Activated CD8-positive, alpha-beta memory T cell treated with anti-CD3 and anti-CD28 coated beads, Interleukin-2, amount 50 U/mL, for 4 hours (primary cell): ENCODE measurements at places on chromosomes 12 and 14.

- DNase-seq: no peak
Measured at GRCh38 chr12:54956322-54956721, 28.2 kb downstream of the TESPA1 start.

- no peak for DNase-seq
Measured at GRCh38 chr12:132886529-132887477, 602 bp downstream of the CHFR start.

- DNase-seq: no peak
Measured at GRCh38 chr12:10243818-10244520, 31.3 kb downstream of the GABARAPL1 start.

DNA sequence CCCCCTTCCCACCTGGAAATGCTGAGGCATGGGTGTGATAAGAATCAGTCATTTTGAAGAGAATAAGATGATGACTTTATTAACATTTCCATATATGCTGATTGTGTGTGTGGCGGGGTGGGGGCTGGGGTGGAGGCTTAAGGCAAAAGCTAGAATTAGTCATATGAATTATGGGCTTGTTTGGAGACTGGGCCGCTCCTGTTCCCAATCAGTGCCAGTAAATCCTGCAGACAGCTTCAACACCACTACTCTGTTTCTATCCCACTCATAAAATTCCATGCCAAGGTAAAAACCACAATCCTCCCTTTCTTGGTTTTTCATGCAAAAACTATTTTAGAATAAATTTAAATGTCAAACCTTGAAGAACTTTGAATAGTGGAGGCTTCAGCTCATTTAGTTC, 29.9 kb upstream of the SLC38A2 start:
- no peak for DNase-seq

DNA sequence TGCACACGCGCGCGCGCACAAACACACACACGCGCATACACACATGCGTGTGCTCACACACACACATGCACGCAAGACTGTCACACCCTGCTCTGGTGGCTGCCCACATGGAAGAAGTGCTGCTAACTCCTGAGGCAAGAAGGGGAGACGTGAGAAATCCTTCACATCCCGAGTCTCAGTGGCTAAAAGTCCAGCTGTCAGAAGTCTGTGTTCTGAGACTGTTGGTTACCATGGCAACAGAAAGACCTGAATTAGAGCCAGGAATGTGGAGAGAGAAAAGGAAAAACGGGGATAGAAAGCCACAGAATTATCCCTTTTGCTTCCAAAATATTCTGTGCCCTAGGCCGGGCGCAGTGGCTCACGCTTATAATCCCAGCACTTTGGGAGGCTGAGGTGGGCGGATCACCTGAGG, 71.2 kb downstream of the PPFIBP1 start:
- DNase-seq: no peak

DNA sequence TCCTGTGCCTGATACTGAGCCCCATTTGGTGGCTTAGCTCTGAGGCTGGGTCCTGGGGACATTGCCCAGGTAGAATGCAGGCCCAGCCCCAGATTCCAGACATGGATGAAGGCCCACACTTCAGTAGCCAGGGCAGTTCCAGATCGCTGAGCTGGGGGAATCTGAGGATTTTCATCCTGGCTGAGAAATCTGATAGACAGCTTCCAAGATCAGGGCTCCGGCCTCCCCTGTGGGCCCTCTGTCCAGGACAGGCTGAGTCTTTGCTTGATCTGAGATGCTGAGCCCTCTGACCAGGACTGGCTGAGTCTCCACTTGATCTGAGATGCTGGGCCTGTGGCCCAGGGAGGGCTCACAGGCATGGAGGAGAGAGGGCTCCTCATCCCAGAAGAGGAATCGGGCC, 3.3 kb upstream of the RASAL1 start:
- DNase-seq: no peak

GRCh38 chr14:49984424-49984823, 91.5 kb downstream of the ARF6 start:
- no peak for DNase-seq

DNA sequence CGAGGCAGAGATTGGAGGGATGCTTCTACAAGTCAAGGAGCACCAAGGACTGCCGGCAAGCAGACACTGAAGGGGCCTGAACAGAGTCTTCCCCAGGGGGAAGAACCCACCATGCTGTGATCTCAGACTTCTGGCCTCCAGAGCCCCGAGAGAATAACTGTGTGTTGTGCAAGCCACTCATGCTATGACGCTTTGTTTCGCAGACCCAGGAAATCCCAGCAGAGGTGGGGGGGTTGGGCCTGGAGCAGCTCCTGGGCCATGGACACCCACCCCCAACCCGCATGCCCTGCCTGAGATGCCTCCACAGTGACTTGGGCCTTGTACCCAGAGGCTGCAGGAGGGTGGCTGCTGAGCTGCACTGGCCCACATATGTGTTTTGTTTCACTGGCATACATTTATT, 31.2 kb downstream of the ARL6IP4 start:
- DNase-seq: no peak

DNA sequence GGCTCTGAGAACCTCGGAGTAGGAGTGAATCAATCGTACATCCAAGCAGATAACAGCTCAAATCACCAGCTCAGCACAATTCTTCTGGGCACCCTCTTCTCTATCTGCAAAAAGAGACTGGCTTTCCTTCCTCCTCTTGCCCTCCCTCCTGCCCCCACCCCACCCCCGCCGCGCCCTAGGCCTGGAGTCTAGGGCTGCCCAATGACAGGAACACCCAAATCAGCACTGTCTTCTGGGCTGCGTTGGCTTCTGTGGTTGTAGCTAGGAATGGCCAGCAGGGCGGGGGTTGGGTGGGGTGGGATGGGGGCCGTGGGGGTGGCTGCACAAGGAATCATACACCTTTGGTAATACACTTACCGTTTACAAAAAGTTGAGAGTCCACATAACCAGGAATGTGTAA, 28.0 kb upstream of the TMCC3 start:
- DNase-seq: no peak

DNA sequence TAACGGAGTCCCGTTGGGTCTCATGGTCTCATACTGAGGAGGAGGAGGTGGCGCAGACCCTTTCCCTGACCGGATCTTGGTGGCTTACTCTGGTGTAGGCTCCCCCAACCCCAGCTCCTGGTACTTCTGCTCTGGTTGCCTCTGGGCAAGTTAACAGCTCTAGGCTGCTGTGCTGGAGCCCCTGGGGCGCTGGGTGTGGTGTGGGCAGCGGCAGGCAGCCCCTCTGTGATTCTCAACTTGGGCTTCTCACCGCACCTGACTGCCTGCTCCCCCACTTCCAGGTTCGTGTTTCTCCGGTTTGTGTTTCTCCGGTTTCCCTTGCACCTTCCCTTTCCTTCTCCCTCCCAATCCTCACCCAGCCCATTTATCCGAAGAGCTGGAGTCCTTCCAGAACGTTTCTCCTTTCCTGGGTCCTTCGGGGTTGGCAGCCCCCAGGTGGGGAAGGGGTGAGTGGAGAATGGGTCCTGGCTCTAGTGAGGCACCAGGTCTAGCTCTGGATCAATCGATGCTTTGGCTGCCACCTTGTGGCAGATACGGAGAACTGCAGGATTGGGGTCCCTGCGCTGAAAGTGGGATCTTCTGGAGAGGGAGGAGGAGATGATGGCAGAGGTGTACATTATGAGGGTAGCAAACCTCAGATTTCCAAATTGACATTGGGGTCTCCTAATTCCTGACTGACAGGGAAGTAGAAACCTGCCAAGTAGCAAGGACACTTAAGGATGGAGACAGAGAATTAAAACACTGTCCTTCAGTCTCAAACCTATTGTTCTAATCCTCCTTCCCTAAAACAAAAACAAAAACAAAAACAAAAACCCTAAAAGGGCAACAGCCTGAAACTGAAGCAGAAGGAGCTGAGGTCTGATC, 8.3 kb downstream of the CISTR start:
- DNase-seq: peak; percentile 60

GRCh38 chr12:55965941-55966407, at the start of gene PMEL:
TSS of gene PMEL (minus strand) at chr12:55966042. CDS start at chr12:55966011, 31 bp downstream.
- no peak for DNase-seq

DNA sequence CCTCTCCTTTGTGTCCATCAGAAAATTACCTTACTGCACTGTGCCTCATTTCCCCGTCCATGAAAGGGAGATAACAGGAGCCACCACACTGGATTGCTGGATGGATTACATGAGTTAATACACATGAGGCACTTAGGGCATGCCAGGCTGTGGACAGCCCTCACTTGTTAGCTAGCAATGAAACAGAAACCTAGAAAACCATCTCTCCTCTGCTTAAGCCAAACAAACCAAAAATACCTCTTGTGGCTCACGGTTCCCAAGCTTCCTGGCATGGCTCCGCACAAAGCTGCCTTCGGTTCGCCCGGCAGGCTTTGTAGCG, 660 bp upstream of the HCFC2 start:
- no peak for DNase-seq

DNA sequence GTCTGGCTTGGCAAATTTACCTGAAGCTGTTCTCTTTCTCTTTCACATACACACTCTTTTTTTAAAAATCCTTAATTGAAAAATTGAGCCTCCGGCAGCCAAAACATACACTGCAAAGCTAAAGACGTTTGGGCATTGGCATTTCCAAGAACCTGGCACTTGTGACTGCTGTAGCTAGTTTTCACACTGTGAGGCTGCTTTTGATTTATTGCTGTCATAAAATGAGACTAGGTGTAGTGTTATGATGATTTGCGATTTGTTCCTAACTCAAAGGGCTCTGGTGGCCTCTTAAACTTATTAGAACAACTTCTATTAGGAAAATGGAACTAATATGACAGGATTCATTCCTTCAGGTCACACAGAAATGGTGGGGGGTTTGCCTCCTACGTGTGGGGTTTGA, 377.1 kb upstream of the FAR2 start:
- DNase-seq: no peak

GRCh38 chr12:47987411-47988072, 16.7 kb downstream of the COL2A1 start:
- no peak for DNase-seq

DNA sequence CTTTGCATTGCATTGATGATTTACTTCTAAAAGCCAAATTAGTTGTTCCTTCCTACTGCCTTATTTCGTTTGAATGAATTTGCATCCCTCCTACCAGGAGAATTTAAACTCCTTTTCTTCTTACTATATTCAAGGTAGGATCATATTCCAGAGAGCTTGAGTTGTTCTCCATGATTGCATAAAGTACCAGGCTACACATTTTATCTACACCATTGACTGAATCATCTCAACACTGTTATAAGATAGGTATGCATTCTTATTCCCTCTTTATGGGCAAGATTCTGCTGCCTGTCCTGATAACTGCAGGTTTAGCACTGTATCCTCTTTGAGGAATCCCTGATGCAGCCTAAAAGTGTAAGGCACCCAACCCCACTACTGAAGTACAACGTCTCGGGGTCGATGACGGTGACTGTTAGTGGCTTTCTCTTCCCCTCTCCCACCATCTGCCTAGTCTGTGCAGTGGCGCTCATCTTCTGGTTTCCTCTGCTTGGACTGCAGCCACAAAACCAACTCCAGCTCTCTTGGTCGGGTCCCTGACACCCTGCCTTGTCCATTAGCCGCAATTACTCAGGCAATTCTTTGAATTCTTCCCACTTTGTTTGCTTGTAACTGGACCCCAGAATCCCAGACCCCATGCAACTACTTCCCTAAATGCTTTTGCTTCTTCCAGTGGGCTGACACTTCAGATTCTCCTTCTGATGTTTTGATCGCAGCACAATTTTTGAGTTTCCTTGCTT, 44.4 kb upstream of the STXBP6 start:
- no peak for DNase-seq

DNA sequence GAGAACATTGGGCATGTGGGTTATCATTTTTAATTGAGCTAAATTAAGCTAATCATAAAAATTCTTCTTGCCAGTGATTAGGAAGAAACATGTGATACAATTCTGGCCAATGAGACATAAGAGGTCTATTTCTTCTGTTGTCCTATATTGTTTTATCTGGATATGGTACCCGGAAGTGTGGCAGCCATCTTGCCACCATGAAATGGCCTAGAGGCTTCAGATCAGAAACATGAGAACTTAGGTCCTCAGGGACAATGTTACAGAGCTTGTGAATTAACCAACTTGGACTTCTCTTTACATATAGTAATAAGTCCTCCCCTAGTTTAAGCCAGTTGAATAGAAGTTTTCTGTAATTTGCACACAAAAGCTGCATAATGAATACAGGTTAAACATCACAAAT, 30.5 kb downstream of the MBIP start:
- DNase-seq: no peak

GRCh38 chr12:46222636-46223035, 46.2 kb downstream of the SLC38A1 start:
- no peak for DNase-seq

DNA sequence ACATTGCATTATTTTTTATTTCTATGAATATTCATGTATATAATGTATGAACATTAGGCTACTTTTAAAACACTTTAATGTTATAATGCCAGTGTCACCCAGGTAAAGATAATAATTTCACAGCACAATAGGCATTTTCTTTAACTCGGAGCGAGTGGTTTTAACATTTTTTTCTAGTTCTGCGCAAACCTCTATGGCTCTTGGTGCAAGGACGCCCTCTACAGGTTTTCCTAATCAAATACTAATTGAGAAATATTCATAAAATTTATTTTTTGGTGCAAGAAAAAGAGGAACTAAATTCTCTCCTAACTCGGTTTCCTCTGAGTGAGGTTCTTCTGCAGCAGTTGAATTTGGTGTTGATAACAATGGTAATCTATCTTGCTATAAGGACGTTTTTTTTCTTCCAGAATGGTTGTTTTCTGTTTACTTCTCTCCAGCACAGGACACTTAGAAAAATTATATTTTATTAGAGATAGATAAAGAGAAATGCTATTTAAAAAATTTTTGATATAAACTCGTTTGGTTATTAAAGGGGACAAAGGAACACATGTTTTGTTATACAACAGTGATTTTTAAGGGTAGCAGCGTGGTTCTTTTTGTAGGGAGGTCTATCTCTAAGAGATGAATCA, 2.4 kb upstream of the WIF1 start:
- DNase-seq: no peak

GRCh38 chr12:39989501-39989900, 116.4 kb downstream of the SLC2A13 start:
- DNase-seq: no peak

GRCh38 chr12:105672121-105672975, 341.9 kb downstream of the C12orf75 start:
- DNase-seq: no peak

- no peak for DNase-seq
Measured at GRCh38 chr14:102539544-102540314, 30.2 kb upstream of the ANKRD9 start.

GRCh38 chr14:35952584-35952983, 126.4 kb downstream of the BRMS1L start:
- no peak for DNase-seq

DNA sequence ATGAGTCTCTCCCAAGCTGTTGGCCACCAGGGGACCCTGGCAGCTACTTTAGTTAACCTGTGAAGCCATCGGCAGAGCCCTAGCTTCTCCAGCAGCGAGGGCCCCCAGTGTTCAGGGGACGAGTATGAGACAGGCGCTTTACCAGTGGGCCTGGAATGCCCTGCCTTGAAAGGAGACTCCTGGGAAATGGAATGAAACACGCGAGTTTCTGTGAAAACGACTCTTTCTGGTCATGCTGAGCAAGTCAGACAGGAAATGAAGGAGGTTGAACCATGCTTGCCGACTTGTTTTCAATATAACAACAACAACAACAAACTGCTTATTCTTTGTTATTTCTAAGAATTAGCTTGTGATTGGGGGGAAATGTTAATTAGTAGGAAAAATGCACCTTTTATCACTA, 42.9 kb downstream of the SFSWAP start:
- DNase-seq: no peak

- DNase-seq: no peak
Measured at GRCh38 chr12:118635276-118635675, 258.9 kb downstream of the SUDS3 start.

- DNase-seq: no peak
Measured at GRCh38 chr12:49557917-49558215, 10.1 kb downstream of the MCRS1 start.
